Cerebellar nuclear complex (tissue), 1 donor: ENCODE measurements at places on chromosomes 1 and 21.

GRCh38 chr1:191901651-191902050, 256.6 kb upstream of the RGS18 start:
- DNase-seq, result no peak

GRCh38 chr1:202645097-202645476, 65.2 kb downstream of the SYT2 start:
- DNase-seq, result no peak

DNA sequence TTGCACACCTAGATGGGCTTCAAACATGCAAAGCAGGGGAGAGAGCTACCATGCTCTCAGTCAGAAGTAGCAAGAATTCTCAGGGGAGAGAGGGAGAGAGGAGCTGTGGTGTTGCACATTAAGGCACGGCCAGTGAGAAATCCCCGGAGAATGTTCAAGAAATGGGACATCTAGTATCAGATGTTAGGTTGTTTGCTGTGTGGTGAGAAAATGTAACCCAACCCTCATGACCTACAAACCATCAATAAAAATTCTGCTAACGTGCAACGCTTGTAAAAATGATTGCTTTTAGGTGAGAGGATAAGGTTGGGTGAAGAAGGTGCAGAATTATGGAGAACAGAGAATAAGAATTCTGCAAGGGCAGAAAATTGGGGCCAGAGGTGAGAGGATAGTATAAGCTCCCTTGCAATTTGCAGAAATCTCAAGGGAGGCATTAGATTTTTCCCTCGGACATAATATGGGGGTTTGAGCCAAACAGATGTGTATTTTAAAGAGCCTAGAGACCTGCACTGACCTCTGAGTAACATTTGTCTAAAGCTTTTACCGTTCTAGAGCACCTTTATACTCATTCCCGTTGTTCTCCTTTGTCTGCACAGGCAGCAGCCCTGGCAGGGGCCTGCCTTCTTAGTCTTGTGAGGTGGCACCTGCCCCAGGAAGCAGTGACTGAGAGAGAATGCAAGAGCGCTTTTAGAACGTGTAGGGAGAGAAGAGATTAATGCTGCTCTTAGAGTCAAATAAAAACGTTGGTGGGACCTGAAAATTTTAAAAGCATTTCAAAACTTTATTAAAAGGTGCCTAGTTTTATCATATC, 25.4 kb upstream of the KIAA0040 start:
- no peak for DNase-seq

- no peak for DNase-seq
These were observed 77.2 kb downstream of the DDAH1 start for GRCh38 chr1:85387781-85388180.

DNA sequence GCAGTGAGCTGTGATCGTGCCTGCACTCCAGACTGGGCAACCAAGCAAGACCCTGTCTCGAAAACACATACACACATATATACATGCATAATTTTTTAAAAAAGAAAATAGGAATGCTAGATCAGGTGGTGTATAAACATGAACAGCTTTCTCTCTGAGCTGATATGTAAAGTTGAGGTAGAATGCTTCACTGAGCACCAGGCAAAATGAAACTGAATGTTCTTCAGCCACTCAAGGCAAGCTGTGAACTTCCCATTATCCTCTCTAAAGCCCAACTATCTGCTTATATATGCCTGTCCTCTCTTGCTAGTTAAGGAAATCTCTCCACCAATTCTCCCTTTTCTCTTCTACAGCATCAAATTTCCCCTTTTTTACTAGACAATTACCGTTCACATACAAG, 93.0 kb downstream of the NUF2 start:
- DNase-seq, result no peak

GRCh38 chr1:183967914-183968313, 69.6 kb downstream of the COLGALT2 start:
- DNase-seq, result no peak

DNA sequence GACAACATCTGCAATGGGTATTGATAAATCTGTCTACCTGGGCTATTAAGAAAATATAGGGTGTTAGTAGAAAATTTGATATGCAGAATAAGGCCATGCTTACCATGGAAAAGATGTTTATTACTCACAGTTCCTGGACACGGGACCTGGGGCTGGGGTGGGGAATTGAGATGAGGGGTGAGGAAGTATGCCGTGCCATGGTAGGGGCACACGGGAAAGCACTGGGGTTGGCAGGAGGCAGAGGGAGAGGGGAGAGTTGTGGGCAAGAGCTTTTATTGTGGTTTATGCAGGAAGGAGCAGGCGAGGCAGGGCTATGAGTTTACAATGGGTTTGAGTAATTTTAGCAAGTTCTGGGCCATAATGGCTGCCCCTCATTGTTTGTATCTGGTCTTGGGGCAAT, 493.8 kb downstream of the SIPA1L2 start:
- DNase-seq, result no peak

GRCh38 chr1:205652984-205653383, 21.2 kb upstream of the ELK4 start:
- DNase-seq, result no peak

- DNase-seq, result no peak
These were observed 115.2 kb downstream of the ROR1 start for GRCh38 chr1:63888984-63889383.

GRCh38 chr1:22508329-22508728, 55.0 kb upstream of the EPHA8 start:
- DNase-seq, result no peak

GRCh38 chr1:40704817-40705733, 13.6 kb downstream of the NFYC start:
- no peak for DNase-seq

DNA sequence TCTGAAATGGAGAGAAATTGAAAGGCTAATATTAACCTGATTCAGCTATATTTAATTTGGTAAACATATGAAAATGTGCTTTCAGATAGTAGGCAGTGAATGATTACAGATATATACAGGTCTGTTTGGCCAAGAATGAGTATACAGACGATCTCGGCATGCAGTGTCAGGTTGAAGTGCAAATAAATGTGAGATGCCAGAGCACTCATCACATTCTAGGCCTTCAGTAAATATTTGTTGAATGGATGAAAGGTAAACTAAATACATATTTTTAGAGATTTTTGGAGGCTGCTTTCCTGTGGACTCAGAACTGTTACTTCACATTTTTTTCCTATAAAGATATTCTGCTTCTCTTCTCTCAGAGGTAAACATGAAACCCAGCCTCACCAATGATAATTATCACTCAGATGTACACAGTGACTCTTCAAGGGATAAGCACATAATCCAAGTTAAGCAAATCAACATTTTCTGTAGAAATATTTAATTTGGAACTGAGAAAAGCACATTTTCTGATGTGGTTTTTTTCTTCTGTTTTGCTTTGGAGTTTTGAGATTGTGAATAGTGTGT, 702.9 kb downstream of the BRINP3 start:
- no peak for DNase-seq

DNA sequence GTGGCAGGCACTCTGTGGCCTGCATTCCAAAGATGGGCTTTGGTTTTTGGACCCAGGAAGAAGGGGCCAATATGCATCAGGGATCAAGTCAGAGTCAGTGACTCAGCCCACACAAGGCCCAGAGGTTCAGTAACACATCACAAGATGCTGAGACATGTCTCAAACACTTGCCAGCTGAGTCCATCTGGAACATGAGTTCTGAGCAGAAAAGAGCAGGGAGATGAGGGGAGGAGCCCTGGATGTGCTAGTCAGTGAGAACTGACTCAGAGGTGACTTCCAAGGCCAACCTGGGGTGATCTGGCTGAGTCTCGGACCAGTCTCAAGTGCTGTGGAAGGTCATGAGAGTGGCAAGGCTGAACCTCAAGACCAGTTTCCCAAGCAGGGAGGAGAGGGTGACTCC, 150.1 kb downstream of the CDC7 start:
- no peak for DNase-seq

GRCh38 chr1:92125204-92125603, 45.1 kb downstream of the BTBD8 start:
- DNase-seq, result no peak

DNA sequence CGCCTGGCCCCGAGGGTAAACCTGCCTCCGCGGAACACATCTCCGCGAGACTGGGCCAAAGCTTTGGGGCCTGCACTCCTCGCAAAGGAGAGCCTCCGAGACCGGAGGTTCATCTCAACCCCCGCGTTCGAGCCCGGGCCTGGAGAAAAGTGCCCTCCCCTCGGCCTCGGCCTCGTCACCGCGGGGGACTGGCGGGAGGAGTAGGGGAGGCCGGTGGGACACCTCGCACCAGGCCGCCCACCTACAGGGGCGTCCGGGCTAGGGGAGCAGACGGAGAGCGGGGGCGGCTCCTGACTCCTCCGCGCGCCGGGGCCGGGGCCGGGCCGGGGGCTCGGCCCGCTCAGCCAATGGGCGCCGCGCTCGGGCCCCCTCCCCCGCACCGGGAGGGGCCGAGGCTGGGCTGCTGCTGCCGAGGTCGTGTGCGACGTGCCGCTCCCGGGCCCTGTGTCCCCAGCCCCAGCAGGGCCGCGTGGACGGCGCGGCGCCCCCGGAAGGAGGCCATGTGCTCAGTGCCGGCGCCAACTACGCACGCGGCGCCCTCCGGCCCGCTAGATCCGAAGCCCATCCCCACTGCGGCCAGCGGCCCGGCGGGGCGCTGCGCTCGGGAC, 684 bp downstream of the SLC2A1 start:
- no peak for DNase-seq

- no peak for DNase-seq
These were observed 2.5 kb upstream of the CLCA1 start for GRCh38 chr1:86466109-86466844.

DNA sequence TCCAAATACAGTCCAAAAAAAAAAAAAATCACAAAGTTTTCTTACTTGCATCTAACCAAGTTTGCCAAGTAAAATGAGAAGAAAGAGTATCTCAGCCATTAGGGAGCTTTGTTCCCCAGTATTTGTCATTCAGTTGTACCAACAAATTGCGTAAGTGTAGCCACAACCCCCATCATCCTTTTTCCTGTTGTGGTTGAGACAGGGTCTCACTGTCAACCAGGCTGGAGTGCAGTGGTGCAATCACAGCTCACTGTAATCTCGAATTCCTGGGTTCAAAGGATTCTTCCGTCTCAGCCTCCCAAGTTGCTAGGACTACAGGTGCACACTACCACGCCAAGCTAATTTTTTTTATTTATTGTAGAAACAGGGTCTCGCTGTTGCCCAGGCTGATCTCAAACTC, 9.5 kb downstream of the STX6 start:
- no peak for DNase-seq

- DNase-seq, result no peak
These were observed 738.9 kb upstream of the PTBP2 start for GRCh38 chr1:95982711-95983110.

DNA sequence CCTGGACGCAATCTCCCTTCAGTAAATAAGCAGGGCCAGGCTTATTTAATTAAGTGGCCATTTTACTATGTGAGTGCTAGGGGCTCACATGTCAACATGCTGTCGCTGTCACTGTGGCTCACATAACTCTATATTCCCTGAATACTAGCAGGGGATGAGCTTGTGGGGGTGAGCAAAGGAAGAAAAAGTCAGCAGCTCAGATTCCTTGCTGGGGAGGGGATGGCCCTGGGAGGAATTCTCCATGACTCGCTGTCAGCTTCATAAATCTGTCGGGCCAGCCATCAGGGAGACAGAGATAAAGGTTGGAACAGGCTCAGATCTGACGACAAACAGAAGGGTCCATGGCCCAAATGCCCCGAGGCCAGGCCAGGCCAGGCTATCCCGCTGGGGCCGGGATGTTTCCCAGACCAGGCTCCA, 26.0 kb upstream of the PLEKHG5 start:
- no peak for DNase-seq

GRCh38 chr1:54569339-54569738, 21.3 kb downstream of the ACOT11 start:
- DNase-seq, result no peak
